ENCODE measurements at places on chromosomes 4 and X. TPM values are rescaled to one million over a fixed set of nuclear protein-coding genes. Genes with fewer than 3 reads are reported as not detected.

- H3K36me3 ChIP-seq: peaks cover 21% of the 10 kb centered on the region
- no peak overlapping the region for H3K4me3 ChIP-seq
- no peak overlapping the region for H3K27ac ChIP-seq
- no peak for DNase-seq
Measured at GRCh38 chr4:110183643-110184042, 14.8 kb downstream of the ELOVL6 start.

- peaks cover 12% of the 10 kb centered on the region for H3K36me3 ChIP-seq
- peak within 1 kb of the TSS; percentile 100 for H3K4me3 ChIP-seq
- H3K4me1 ChIP-seq: peaks cover 31% of the 10 kb centered on the region
Measured at GRCh38 chrX:79366873-79367749, at the start of gene ITM2A. Gene ITM2A, minus strand, starts transcription at chrX:79367334. Its CDS starts 119 bp downstream, at chrX:79367215.

DNA sequence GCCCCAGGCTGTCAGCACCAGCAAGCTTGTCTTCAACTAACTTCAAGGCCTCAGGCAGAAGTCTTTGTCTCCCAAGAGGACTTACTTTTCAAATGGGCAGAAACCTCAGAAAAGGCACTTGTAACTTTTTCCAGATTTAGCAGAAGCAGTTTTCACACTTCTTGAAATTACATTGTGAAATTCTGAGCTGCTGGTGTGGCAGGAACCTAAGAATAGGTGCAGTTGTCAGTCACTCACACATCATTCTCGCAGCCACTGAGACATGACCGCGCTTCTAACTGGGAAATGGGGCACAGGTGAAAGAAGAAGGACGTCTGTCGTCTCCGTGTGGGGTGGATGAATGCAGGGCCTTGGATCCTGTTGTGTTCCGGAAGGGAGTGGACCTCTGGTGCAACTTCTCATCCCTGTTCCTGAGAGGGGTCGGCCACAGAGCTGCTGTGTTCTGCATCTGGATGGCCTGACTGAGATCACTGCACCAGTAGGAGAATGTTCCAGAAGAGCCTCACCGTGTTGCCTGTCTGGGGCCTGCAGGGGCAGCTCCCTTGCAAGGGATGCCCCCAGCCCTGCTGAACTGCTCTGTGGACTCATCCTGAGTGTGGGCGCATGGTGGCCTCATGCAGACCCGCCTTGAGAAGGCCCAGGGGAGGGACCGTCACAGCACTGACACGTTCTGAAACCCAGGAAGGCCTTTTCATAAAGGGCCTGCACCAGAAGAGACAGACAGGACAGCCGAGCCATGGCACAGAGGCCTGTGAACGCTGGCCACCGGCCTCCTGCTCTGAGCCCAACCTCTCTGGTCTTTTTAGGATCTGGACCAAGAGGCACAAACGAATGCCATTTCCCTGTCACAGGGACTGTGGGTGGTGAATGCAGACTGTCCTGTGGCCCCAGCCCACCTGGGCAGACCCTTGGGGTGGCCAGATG, 18.7 kb downstream of the NAT8L start:
- H3K4me1 ChIP-seq: no peaks in the 10 kb centered on the region
- no peak overlapping the region for H3K4me3 ChIP-seq
- DNase-seq: no peak
- no peaks in the 10 kb centered on the region for H3K36me3 ChIP-seq

The SHROOM4 gene
- total RNA-seq: not detected

- H3K4me3 ChIP-seq: no peak overlapping the region
- peaks cover 6% of the 10 kb centered on the region for H3K4me1 ChIP-seq
- peaks cover 8% of the 10 kb centered on the region for H3K27me3 ChIP-seq
- no peak for DNase-seq
- H3K36me3 ChIP-seq: peaks cover 1% of the 10 kb centered on the region
Measured at GRCh38 chrX:24231131-24231540, 81.6 kb downstream of the ZFX start.

DNA sequence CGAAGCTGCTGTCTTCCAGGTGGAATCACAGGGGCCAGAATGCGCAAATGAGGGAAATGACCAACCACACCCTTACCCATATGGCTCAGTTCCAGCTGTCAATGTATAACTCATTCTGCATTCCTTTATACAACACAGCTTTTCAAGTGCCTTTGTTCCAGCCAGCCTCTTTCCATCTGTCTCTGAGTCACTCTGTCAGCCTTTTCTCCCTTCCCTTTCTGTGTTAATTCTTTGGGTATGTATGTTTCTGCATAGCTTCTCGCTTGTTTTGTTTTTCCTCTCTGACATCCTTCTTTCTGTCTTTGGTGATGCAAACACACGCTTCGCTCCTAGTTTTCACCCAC, 54.5 kb downstream of the RS1 start:
- H3K27ac ChIP-seq: no peak overlapping the region
- H3K4me3 ChIP-seq: no peak overlapping the region
- no peaks in the 10 kb centered on the region for H3K4me1 ChIP-seq
- DNase-seq: no peak

DNA sequence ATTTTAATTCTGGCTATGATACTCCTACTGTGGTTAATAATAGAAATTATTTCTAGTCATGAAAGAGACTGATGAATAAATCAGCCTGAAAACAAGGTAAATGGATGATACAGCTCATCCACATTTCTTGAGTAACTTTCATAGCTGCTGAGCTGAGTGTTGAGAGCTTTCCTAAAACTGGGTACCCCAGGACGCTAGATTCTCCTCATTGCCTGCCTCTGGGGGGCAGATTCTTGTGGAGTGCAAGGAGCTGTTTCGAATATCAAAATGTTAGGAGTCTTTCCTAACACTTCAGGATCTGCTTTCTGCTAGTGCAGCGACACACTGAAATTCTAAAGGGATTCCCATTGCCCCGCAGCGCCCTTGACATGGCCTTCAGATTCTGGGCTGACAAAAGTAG, 2.1 kb downstream of the MND1 start:
- no peak overlapping the region for H3K27ac ChIP-seq
- H3K4me3 ChIP-seq: no peak overlapping the region
- peaks cover 43% of the 10 kb centered on the region for H3K4me1 ChIP-seq
- peaks cover 16% of the 10 kb centered on the region for H3K27me3 ChIP-seq
- H3K36me3 ChIP-seq: peaks cover 17% of the 10 kb centered on the region

The FREM3 gene
- total RNA-seq: not detected

DNA sequence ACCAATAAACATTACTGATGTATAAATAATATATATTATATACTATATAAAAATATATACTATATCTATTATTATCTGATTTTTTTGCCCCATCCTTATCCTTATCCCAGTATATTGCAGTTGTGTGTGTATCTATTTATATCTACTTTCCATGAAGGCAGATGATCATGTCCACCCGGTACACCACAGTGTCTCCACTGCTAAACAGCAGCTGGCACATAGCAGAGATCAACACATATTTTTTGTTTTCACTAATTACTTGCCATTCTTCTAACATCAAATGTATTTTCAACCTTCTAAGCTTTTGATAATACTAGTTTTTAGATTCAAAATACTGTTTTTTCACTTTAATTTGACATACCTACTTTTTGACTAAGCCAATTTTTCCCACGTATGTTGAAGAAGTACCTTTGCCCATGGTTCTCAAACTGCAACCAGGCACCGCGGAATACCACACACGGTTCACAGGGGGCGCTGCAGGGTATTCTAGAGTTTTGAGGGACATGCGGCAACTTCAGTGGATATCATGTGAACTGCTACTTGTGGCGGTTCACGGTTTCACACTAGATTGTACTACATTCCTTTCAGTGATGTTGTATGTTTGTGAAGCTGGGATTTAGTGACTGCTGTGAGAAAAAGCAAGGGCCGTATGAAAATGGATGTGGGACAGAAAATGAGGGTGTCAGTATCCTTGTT, 182.5 kb upstream of the NPY2R start:
- no peaks in the 10 kb centered on the region for H3K36me3 ChIP-seq
- no peaks in the 10 kb centered on the region for H3K4me1 ChIP-seq
- peak; percentile 42 for DNase-seq

GRCh38 chrX:151825925-151826485, 86.7 kb upstream of the MAGEA4 start:
- no peak for DNase-seq
- H3K27me3 ChIP-seq: no peaks in the 10 kb centered on the region
- no peak overlapping the region for H3K4me3 ChIP-seq
- H3K36me3 ChIP-seq: no peaks in the 10 kb centered on the region
- no peak overlapping the region for H3K27ac ChIP-seq
- no peaks in the 10 kb centered on the region for H3K4me1 ChIP-seq

- H3K27me3 ChIP-seq: no peaks in the 10 kb centered on the region
- no peak overlapping the region for H3K4me3 ChIP-seq
- peak; percentile 61 for DNase-seq
- H3K4me1 ChIP-seq: peaks cover 25% of the 10 kb centered on the region
Measured at GRCh38 chrX:21989384-21989783, 42.7 kb upstream of the PHEX start.

GRCh38 chrX:905848-906566, 275.4 kb downstream of the SHOX start:
- H3K4me3 ChIP-seq: no peak overlapping the region
- H3K4me1 ChIP-seq: no peaks in the 10 kb centered on the region
- DNase-seq: no peak
- no peaks in the 10 kb centered on the region for H3K27me3 ChIP-seq
- no peak overlapping the region for H3K27ac ChIP-seq
